Stimulated activated CD4-positive, alpha-beta T cell treated with anti-CD3 and anti-CD28 coated beads, Interleukin-1b, Interleukin-23, amount 100 ng/mL, for 24 hours (primary cell): ENCODE measurements at places on chromosomes 16 and 17.

- no peak for DNase-seq
Measured at GRCh38 chr16:88936556-88937205, 40.3 kb downstream of the CBFA2T3 start.

GRCh38 chr17:33016920-33017319 is 25.3 kb downstream of the SPACA3 start:
- DNase-seq: no peak

DNA sequence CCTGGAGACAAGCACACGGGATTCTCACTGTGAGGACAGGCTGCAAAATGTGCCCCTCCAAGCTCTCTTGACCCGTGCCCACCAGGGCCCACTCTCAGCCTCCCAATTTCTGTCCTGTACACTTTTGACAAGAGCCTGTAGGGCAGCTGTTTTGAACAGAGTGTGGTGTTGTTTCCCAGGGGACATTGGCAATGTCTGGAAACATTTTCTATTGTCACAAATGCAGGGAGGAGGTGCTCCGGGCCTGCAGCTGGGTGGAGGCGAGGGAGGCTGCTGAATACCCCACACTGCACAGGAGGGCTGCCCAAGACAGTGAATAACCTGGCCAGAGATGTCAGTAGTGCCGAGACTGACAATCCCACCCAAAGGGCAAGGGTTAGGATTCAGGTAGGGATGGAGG is 10.5 kb downstream of the CEP295NL start:
- DNase-seq: no peak

GRCh38 chr16:2487903-2488531 is 13.1 kb downstream of the TBC1D24 start:
- no peak for DNase-seq

DNA sequence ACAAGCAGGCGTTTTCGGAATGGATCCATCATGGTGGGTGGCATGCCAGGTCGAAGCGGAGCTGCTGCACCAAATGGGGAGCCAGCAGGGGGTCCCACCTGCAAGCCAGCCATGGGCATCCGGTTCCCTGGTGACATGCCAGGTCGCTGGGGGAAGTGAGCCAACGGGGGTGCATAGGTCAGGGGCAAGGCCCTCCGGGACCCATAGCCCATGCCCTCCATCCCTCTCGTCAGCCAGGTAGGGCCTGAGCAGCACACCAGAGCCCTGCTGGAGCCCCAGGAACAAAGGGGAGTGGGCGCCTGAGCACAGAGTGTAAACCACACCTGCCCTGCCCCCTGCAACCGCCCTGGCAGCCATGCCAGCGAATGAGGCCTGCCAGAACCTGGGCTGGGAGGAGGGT is 5.0 kb downstream of the SMARCD2 start:
- DNase-seq: no peak

DNA sequence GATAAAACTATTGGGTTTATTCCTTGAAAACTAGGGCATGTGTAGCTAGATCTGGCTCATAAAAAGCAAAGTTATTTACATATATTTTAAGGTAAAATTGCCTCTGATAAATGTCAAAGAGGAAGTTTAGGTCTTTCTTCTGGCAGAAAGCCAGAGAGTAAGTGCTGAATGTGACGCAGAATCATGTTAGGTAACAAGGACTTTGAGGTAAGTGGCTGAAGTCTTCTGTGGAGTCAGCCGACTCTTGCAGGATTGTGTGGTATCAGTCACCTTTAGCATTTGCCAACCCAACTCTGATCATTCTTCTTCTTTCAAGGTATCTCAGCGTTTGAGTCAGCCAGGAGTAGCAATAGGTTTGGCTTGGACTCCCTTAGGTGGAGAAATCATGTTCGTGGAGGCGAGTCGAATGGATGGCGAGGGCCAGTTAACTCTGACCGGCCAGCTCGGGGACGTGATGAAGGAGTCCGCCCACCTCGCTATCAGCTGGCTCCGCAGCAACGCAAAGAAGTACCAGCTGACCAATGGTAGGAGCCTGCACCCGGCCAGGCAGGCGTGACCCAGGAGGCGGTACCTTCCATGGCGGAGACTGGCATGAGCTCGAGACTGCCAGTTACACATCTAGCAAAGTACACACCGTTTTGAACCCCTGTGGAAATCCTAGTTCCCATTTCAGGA is 37.9 kb downstream of the SIAH1 start:
- DNase-seq: no peak

DNA sequence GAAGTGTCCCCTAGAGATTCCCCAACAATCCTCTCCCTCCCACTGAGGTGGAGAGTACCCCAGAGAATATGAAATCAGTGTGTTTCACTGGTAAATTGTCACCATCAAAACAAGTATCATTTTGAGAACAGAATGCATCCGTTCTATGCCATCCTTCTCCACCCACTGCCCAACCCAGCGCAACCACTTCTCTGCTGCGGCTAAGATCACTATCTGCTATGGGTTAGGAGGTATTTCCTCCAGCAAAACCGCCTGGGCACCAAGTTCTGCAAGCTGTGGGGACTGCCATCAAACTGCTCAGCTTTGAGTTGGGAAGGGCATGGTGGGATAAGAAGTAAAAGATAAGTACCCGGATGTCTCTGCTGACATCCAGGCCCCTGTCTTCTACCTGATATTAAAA is 24.4 kb downstream of the CNTNAP1 start:
- no peak for DNase-seq

DNA sequence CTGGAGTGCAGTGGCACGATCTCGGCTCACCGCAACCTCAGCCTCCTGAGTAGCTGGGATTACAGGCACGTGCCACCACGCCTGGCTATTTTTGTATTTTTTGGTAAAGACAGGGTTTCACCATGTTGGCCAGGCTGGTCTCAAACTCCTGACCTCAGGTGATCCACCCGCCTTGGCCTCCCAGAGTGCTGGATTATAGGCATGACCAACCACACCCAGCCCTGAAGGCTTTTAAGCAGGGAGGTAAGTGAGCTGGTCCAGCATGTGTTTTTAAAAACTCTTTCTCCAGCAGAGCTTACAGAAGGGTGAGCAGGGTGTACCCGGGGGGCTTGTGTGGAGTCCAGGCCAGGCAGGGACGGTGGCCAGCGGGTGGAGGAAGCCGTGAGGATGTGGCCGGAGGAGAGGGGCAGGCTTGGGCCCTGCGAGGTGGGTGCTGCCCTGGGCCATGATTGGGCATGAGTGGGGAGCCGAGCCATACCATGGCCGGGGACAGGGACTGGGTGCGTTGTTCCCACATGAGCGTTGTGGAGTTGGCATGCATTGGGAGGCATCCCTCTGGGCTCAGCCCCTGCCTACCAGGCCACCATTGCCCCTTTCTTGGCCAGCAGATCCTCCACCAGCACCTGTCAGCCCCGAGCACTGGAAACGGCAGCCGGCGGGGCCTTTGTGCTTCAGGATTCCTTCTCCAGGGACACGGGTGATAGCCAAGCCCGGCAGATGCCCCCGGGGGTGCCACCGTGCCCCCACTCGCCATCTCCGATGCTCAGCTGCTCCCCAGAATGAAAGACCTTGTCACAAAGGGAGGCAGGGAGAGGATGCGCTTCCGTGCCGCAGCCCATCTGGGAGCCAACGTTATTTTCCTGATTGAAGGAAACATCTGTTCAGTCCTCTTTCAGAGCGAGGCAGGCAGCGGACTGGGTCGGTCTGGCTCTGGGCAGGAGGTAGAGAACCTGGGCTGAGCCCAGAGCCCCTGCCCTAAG is 64.5 kb downstream of the RAI1 start:
- DNase-seq: no peak

DNA sequence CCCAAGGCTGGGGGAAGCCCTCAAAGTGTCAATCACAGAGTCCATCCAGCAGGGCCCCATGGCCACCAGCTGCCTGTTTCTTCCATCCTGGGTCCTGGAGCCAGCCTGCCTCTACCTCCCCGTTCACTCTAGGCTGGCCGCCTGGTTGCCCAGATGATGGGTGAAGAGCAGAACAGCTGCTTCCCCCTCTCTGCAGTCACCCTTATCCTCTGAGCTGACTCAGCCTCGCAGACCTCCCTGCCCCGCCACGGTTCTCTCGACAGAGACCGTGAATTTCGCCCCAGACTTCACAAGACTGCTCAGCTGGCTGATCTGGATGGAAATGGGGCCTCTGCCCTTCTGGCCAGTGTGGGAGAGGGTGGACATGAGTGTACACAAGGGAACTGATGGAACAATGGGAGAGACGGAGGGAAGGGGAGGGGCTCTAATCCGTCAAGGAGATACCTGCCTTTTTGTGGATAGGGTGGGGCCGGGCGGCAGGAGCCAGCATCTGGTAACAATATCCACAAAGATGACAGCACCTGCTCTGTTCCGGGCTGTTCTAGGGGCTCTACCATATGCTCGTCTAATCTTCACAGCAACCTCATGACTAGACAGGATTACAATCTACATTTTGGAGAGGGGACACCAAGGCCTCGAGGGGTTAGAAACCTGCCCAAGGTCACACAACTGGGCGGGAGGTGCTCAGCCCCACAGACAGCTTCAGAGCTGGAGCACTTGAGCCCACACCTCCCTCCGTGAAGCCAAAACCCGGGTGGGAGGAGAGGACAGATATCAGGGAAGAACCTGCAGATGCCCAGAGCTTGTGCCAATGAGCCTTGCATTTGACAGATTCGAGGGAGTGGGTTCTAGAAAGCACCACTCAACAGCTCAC is 136.0 kb downstream of the SDK2 start:
- DNase-seq: no peak

DNA sequence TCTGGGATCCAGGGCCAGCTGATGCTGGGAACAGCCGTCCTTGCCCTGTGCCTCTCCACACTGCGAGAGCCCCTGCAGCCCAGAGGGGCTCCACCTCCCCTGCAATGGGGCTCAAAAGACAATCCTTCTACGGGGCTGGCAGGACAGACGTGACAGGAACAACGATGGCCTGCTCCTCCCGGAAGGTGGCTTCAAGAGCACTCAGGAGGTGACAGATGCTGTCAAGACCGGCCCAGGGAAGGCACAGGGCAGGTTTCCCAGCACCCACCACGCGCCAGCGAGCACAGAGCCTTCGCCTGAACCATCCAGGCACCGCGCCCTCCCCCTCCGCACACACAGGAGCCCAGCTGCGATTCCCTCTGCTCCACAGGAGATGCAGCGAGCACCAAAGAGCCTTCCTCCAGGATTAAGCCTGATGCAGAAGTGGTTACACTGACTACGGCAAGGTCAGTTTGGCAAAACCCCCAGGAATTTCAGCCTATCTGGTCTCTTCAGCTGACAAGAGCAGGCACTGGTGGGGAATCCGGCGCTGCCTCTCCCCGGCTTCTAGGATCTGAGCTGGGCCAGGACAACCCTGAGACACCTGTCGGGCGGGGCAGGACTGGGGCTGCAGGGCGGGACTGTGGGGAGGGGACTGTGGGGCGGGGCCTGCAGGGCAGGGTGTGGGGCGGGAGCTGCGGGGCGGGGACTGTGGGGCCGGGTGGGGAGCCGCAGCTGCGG is 103.4 kb downstream of the ZNF778 start:
- DNase-seq: no peak

DNA sequence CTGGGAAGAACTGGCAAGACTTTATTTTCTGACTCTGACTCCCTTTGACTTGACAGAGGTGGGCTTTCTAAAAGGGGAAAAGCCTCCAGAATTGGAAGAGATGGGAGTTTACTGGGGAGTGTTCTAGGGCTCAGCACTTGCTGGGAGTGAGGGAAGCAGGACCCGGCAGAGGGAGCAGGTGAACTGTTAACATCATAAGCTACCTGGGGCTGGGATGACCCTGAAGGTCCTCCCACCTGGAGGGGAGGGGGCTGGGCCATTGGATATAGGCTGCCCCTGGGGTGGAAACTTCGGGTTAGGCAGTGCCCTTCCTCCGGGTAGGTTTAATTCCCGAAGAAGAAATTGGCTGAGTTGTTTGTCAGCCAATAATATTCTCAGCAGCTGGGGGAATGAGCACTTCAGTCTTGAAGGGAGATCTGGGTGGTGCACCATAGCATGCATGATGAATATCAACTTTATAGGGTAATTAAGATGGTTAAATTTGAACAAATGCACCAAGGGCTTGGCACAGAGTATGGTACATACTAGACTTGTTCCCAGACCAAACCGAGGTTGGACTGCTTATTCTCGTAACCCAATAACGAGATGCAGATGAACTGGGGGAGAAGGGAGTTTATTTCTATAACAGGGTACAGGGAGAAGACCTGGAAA is 337.0 kb downstream of the HAPSTR1 start:
- DNase-seq: no peak

DNA sequence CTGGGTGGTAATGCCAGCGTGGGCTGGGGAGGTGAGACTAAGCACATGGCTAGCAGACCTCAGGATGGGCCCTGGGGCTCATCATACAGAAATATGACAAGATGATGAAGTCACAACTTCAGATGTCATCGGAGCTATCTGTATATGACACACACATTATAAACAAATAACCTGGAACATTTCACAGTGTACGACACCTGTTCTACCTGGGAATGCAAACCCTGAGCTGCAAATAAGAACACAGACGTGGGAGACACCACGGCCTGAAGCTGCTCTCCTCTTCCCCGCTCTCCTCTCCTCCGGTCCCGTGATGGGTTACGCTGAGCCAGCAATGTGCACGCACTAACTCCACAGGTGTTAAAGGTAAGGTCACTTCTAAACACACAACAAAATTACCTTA is 4.9 kb downstream of the PLD6 start:
- DNase-seq: no peak

GRCh38 chr17:77735566-77736198 is 222.8 kb upstream of the TNRC6C start:
- no peak for DNase-seq

DNA sequence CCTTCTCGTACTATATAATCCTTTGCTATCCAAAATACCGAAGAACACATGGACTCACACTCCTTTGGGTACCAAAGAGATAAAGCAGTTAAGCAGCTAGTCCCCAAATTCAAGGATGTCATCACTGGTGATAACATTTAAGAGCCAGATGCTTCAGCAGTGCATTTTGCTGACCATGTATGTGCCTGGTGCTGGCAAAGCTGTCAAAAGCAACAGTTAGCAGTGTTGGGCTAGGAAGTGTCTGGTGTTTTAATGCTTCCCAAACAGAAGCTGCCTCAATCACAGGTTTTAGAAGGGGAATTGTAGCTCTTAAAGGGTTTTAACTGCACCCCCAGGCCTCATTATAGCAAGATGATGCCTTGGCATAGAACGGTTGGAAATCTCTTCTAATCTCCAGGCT is 4.7 kb downstream of the FAM117A start:
- no peak for DNase-seq
